ENCODE measurements at places on chromosomes 2 and 18.

DNA sequence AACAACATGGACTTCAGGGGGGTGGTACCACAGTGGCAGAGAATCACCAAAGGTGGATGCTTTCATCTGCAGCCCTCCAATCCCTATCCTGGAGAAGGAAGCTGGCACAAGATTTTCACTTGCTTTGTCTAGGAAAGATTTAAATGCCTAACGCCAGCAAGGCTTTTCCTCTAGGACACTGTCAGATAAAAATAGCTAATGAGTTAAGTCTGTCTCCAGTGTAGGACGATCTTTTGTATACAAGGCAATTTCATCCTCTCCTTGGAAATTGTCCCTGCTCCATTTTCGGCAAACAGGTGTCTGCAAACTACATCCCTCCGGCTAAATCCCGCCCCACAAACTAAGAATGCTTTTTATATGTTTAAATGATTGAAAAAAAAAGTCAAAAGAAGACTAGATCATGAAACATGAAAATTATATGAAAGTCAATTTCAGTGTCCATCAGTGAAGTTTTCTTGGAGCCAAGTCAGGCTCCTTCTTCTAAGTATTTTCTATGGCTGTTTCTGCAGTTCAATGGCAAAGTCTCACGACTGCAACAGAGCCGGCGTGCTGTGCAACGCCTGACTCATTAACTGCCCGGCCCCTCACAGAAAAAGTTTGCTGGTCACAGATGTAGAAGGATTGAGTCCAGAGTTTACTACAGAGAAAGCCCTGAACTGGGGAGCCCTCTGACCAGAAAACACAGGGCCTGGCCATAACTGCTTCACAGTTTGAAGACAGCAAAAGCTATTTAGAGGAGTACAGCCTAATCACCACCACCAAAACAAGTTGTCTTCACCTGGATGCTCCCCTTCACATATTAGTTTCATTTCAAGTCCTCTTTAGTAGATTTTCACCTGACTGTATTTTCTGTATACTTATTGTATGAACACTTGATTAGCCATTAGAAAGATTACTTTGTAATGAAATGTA lies 52.3 kb downstream of the PIEZO2 start:
- no peak for DNase-seq

DNA sequence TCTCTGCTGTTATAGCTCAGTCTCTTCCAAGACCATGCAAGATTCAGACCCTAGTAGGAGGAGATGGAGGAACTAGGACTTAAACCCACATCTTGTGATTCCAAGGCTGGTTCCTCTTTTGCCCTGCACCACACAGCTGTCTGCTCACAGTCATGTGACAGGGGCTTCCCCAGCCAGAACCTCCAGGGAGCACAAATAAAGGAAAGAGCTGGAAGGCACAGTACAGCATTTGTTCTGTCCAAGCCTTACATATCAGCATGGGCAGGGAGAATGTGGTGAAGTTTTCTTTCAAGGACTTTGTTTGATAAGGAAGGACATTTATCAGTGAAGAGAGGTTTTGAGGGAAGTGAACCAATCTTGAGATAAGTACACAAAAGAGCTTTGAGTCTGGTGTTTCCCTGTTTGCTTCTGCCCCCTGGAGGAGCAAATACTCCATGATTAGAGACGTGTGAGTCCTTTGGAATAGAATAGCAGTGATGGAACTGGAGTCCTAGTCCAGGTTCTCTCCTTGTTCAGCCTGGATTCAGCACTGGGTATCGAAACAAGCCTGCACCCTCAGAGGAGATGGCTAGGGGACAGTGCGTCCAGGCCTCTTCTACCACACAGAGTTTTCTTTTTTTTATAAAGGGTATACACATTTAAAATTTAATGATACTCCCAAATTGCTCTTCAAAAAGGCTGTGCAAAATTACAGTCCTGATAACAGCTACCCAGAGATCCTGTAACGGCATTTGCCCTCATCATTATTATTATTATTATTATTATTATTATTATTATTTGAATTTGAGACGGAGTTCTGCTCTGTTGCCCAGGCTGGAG lies 24.6 kb upstream of the CASP10 start:
- DNase-seq: peak; percentile 14

DNA sequence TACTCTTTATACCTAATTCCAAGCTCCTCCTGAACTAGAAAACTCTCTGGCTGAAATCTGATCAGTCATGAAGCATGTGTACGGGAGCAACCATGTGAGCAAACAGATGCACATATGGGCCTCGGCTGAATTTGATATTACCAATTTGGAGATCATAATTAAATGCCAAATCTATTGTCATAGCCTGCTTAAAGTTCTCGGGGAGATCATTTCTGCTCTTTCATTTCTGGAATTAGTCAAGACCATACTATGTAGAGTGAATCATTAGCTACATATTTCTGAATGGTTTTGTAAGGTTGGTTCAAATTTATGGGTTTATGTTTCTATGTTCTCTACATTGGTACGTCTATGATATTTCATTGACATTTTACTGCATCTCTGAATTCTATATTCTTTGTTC lies 205.5 kb downstream of the UBE2E3 start:
- no peak for DNase-seq

DNA sequence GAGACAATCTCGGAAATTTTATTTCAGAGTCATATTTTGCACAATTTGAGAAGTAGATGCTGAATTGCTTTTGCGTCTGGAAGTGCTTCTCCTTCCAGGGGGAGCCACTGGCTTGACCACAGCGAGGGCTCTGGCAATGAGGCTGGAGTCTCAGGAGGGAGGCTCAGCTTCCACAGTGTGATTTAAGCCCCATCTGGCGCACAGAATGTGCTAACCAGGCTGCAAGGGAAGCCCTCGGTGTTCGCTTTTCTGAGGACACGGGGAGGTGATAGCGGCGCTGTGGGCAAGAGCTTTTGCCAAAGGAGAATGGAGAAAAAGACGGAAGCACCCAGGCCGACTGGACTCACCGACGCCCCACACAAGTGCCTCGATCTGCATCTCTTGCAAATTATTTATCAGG lies 52.4 kb downstream of the ADI1 start:
- DNase-seq: no peak

- DNase-seq: no peak
Observed at GRCh38 chr2:120227111-120227991, 4.2 kb upstream of the TMEM185B start.

- DNase-seq: no peak
Observed at GRCh38 chr18:50172367-50172766, 22.6 kb downstream of the MYO5B start.
